Activated CD8-positive, alpha-beta memory T cell treated with anti-CD3 and anti-CD28 coated beads for 1 hour (primary cell): ENCODE measurements at places on chromosomes 5 and 9.

GRCh38 chr5:107329850-107330249 lies 340.9 kb downstream of the EFNA5 start:
- no peak for DNase-seq

- no peak for DNase-seq
Measured at GRCh38 chr9:111648066-111648465, 13.3 kb upstream of the GNG10 start.

DNA sequence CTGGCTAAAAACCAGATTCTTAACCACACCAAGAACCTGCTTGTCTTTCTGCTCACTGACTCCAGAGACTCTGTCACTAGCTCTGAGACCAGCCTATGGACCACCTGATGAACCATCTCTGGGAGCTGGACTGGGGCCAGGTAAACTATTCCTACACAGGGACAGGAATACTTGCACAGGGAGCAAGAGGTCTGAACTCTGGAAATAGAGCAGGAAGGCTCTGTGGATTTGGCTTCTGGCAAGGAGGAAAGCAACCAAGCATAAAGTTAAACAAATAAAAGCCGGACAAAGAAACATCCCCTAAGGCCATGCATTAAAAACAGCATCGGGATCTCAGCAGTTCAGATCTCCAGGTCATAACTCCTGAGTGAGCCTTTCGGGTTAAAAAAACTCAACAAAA lies 5.6 kb upstream of the SPARC start:
- DNase-seq, result no peak

DNA sequence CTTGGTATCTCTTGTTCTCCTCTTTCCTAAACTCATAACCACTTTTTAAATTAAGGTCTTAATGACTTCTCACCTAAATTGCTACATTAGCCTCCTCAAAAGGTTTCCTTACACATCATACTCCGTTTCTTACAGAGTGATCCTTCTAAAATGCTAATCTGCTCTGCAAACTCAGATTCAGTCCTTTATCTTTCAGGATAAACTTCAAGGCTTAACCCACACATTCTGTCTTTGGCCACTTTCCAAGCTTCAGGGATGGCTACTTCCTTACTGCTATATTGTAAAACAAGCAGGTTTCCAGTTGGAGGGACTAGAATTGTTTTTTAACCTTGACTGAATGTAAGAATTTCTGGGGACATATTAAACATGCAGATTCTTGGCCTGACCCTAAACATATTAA lies 105.5 kb upstream of the CHD1 start:
- DNase-seq, result no peak

- no peak for DNase-seq
Measured at GRCh38 chr5:89313044-89313443, 430.1 kb upstream of the MEF2C start.

- DNase-seq, result no peak
Measured at GRCh38 chr9:84163052-84163650, 177.4 kb downstream of the SLC28A3 start.

DNA sequence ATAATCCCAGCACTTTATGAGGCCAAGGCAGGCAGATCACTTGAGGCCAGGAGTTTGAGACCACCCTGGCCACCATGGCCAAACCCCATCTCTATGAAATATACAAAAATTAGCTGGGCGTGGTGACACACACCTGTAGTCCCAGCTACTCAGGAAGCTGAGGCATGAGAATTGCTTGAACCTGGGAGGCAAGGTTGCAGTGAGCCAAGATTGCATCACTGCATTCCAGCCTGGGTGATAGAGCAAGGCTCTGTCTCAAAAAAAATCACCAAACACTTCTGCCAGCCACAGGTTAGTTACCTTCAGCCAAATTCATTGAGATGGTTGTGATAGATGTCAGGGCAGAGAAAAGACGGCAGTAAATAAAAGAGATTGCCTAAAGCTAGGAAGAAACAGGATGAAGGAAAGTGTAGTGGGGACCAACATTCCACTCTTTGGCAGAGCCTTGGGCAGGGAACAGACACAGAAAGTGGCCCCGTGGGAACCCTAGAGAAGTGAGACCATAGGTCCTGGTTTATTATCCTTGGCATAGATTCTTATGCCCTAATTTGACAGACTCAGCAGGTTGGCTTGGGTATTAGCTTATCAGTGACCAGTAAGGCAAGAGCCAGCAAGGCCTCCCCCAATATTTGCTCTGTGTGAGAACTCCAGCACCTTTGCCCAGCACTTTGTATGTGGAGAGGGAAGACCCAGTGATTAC lies 5.5 kb upstream of the CEP120 start:
- DNase-seq, result no peak

DNA sequence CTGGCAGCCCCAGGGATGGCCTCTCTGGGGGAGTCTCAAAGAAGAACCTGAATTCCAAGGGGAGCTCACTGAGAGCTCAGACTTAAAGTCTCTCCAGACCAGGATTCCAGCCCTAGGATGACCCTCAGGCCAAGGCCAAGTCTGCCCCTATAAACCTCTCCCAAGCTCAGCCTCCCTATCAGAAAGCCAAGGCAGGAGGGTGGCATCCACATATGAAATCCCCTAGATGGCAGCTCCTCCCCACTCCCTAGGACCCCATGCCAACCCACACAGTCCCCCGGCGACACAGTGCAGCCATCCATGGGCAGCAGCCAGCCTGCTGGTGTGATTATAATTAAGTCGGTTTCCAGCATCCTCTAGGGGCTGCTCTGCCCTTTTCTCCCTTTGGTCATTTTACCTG lies 269.9 kb downstream of the CDK5RAP2 start:
- no peak for DNase-seq

DNA sequence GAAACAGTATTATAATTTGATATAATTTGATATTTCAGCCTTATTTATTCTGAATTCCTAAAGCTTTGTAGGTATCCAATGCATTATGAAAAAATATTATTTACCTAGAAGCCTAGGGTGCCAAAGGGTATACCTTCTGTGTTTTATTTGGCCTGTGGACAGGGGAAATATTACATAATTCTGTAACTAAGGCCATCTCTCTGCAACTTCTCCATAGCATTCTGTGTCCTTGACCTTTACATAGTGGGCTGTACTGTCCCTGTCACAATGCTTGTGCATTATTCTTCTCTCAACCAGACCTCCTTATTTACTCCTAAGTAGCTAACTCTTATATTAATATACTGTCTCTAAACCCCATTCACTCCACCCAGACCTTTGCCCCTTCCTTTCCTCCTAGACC lies 57.0 kb upstream of the RANBP6 start:
- DNase-seq, result no peak
